Stimulated activated CD8-positive, alpha-beta memory T cell treated with anti-CD3 and anti-CD28 coated beads, Interleukin-15, amount 100 ng/mL, for 48 hours (primary cell): ENCODE measurements at places on chromosomes 3 and 15.

DNA sequence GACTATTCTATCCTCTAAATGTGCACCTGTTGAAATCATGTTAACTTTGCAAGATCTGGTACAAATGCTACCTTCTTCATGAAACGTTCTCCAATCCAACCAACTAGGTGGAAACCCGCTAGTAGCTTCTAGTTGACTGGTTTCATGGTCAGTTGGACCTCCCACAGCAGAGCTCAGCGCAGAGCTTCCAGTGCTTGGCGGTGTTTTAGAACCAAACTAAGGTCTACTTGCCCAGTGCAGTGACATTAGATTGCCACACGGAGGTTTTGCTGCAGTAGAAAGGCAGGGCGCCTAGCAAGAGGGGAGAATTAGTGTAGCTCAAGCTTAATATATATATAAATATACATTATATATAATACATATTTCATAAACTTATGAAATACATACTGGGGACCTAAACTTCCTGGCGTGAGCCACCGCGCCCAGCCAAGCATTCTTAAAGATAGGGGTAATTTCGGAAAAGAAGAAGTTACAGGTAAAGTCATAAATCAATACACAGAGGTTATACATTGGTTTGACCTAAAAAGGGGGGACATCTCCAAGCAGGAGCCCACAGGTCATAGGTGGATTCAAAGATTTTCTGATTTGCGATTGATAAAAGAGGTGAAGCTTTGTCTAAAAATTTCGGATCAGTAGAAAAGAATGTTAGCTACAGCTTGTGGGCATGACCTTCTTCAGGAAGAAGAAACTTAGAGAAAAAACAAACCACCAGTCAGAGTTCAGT lies 2.1 kb upstream of the OXSR1 start:
- no peak for DNase-seq

- no peak for DNase-seq
These were observed 27.1 kb downstream of the LRIG1 start for GRCh38 chr3:66473692-66474091.

- no peak for DNase-seq
These were observed 72.4 kb downstream of the CHDH start for GRCh38 chr3:53773611-53774368.

- DNase-seq, result no peak
These were observed 66.5 kb downstream of the CD47 start for GRCh38 chr3:108024146-108024850.

DNA sequence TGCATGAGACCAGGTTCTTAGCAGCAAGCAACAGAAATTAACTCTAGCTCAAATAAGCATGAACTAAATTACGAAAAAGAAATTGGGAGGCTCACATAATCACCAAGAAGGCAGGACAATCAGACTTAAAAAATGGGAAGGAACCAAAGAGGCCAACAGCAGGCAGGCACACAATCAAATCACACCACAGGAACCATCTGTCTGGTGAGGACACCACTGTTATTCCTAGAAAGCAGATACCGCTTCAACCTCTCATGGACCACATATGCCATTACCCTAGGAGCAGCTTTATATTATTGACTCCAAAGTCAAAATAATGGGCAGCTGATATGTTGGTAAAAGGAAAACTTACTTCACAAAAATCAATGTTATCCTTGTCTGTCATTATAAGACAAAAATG lies 51.6 kb downstream of the SUCLG2 start:
- DNase-seq, result no peak

DNA sequence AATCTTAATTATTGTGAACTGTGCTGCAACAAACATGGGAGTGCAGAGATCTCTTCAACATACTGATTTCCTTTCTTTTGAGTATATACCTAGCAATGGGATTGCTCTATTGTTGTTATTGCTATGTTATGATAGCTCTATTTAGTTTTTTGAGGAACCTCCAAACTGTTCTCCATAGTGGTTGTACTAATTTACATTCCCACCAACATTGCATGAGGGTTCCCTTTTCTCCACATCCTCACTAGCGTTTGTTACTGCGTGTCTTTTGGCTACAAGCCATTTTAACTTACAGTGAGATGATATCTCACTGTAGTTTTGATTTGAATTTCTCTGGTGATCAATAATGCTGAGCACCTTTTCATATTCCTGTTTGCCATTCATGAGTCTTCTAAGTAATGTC lies 45.5 kb upstream of the TNFSF10 start:
- no peak for DNase-seq

- no peak for DNase-seq
These were observed 136.0 kb downstream of the KCNMB2 start for GRCh38 chr3:178672275-178672674.

DNA sequence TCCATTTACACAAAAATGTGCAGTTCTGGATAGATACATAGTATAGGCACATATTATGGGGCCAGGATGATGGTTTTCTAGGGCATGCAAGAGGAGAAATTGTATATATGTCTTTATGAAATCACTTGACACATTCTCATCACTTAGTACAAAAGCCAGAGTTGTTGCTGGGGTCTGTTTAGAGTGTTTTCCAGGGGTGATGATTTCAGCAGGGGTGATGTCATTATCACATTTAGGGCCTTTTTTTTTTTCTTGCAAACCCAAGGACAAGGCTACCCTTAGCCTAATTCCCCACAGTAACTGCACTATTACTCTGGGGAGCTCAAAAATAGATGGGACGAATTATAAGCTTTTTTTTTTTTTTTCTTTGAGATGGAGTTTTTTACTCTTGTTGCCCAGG lies 3.6 kb downstream of the ZNF589 start:
- DNase-seq, result no peak

DNA sequence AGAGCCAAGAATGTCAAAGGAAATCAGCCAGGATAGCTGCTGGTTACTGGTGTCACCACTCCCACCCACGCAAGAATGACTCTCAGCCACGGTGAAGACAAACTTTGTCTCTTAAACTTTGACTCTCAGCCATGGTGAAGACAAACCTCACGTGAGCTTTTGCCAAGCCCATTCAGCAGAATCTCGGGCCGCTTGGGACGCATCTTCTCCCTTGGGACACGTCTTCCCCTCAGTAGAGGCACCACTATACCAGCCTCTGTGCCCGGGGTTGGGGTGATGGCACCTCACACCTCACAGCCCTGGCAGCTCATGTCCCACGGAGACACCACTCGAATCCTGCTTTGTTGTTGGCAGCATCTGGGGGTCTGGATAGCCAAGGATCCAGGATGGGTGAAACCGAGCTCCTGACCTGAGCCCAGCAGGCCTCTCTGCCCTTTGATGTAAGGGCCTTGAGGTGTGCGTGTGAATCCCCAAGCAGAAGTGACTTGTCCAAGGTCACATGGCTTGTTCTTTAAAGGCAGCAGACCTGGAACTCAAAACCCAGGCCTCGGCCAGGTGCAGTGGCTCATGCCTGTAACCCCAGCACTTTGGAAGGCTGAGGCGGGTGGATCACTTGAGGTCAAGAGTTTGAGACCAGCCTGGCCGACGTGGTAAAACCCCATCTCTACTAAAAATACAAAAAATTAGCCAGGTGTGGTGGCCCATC lies 21.8 kb downstream of the RBPMS2 start:
- DNase-seq, result no peak

GRCh38 chr3:39177708-39178332 lies 14.6 kb downstream of the XIRP1 start:
- peak; percentile 69 for DNase-seq

- DNase-seq, result no peak
These were observed 25.4 kb downstream of the PPM1L start for GRCh38 chr3:160781402-160781801.

DNA sequence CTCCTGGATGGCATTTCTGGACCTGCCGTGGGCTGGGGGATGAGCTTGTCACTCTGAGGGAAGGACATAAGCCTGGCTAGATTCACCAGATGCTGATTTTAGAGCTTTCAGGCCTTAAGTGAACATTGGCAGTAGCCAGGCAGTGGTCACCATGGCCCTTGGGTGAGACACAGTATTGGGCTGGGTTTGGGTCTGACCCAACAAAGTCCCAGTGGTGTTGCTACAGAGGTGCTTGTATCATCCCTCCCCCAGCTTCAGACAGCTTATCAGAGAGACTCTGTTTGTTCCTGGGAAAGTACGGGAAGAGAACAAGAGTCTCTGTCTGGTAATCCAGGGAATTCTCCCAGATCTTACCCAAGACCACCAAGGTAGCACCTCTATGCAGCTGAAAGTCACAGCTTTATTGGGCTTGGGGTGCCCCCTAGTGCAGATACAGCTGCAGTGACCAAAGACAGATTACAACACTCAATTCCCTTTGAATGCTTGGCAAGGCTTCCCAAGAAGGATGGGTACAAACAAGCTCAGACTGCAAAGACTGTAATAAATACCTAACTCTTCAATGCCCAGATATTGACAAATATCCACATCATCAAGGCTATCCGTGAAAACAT lies 9.8 kb upstream of the RUVBL1 start:
- DNase-seq, result no peak

DNA sequence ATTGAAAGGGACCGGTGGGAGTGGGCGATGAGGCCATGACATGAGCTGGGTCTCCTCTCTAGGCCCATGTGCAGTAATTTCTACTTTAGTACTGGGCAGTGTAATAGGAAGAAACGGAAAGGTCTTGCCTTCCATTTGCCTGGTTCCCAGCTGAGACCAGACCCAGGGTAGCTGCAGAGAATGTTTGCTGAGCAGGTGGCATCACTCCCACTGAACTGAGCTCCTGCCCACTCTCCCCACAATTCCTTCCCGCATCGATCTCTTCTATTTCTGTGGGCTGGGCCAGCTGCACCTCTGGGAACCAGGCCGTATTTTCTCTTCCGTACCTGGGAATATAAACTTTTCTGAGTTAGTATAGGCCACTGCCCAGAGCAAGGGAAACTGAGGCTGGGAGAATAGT lies 15.8 kb downstream of the ESYT3 start:
- no peak for DNase-seq

GRCh38 chr3:21624524-21624923 lies 126.5 kb downstream of the ZNF385D start:
- no peak for DNase-seq

GRCh38 chr15:58457466-58457965 lies 25.7 kb downstream of the LIPC start:
- peak; percentile 42 for DNase-seq

DNA sequence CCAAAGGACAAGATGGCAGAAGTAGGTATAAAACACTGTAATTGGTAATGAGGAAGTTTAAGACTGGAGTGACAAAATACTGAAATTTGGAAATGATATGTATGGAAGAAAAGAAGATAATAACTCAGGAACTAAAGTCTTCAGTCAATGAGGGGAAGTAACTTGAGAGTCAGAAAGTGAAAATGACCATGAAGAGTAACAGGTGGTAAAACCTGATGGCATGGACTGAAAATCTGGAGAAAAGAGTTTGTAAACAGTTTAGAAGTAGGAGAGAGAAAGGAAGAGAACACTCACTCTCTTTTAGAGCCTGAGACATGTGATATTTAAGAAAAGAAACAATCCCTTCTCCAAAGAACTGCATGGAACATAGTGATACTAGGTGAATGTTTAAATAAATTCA lies 387.9 kb downstream of the PYDC2 start:
- no peak for DNase-seq

DNA sequence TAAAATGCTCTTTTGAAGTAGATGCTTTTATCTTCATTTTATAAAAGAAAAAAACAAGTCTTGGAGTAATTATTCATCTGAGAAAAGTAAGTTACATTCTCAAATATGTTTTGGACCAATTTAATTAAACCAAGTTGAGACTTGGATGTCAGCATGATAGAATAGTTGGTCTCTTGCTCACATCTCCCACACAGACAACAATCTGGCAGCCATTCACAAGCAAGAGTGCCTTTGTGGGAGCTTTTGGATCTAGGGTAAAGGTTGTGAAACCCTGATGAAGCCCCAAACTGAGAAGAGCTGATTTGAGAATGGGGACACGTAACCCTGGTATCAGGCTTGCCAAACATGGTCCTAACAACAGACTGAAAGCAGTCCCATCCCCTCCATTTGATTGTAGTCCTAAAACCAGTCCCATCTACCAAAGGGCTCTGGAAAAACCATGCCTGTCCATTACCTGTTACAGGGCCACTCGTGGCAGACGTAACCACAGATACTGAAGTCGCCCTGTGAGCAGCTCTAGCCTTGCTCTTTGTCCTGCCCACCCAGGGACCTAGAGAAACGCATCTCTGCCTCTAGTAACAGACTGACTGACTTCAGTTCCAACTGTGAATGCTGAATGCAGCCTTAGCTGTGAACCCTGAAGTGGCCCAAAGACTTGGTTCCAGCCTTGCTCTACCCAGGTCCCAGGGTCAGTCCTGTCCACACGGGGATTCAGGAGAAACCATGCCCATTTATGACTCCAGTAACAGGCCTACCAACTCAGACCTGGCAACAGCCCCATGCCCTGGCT lies 145.5 kb upstream of the SYNPR start:
- DNase-seq, result no peak

- no peak for DNase-seq
These were observed 301.9 kb downstream of the RAP2B start for GRCh38 chr3:153463895-153464294.

- no peak for DNase-seq
These were observed 1.6 kb upstream of the CHST13 start for GRCh38 chr3:126522363-126522788.

- DNase-seq, result no peak
These were observed 215.7 kb upstream of the CFAP20DC start for GRCh38 chr3:59265566-59265965.

GRCh38 chr15:70508561-70509281 lies 254.6 kb downstream of the UACA start:
- DNase-seq, result no peak

- DNase-seq, result no peak
These were observed 29.6 kb upstream of the SNRPA1 start for GRCh38 chr15:101324524-101325177.

DNA sequence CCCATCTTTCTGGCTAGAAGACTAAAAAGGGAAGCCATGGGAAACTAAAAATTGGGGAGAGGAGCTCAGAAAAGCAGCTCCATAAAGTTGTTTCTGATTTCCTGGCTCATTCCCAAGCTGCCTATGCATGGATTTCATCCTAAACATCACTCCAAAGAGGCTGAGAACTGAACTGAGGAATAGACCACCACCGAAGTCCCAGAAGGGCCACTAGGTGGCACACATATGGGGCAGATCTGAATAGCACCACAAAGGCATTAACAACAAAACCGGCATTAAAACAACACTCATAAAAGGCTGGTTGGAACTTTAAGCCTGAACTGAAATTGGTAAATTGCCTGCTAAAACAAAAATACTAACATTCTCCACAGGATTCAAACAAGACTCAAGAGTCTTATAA lies 106.3 kb downstream of the PLD1 start:
- DNase-seq, result no peak

- DNase-seq, result no peak
These were observed 79.9 kb downstream of the NR2F2 start for GRCh38 chr15:96410175-96411055.

GRCh38 chr15:44675911-44676310 lies 12.4 kb upstream of the SPG11 start:
- no peak for DNase-seq

- DNase-seq, result peak; percentile 4
These were observed 26.3 kb upstream of the MNS1 start for GRCh38 chr15:56491110-56491722.

DNA sequence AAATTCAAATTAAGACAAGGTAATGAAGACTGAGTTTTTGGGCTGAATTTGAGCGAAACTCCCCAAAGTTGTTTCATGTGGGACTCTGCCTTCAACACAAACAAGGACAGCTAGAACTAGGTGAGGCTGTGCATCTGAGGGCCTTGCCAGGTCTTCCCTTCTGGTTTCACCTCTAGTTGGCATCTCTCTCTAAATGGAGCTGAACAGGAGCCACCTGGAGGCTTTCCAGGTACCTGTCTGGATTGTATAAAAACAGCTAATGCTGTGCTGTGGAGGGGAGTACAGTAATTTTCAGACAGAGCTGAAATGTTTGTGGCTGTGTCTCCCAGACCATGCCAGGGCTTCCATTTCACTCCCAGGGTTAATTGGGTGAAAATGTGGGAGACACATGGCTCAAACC lies 27.1 kb downstream of the TRIM71 start:
- DNase-seq, result no peak

GRCh38 chr3:102237181-102237580 lies 197.6 kb upstream of the ZPLD1 start:
- DNase-seq, result no peak
